ENCODE measurements at places on chromosomes 1 and 21. TPM values are rescaled to one million over a fixed set of nuclear protein-coding genes. Genes with fewer than 3 reads are reported as not detected.

UBE2U gene
- total RNA-seq: not detected

PEAR1 gene
- total RNA-seq: 10.8 TPM

TSSK3 gene
- 1.6 TPM for total RNA-seq

NCAM2 gene
- not detected for total RNA-seq

SNIP1 gene
- 18.8 TPM for total RNA-seq

TRIM67 gene
- 0.02 TPM for total RNA-seq

FBXO2 gene
- total RNA-seq: 81.1 TPM

DYRK3 gene
- 7.1 TPM for total RNA-seq

RIPK4 gene
- 9.9 TPM for total RNA-seq

NR5A2 gene
- 0.91 TPM for total RNA-seq

DNA sequence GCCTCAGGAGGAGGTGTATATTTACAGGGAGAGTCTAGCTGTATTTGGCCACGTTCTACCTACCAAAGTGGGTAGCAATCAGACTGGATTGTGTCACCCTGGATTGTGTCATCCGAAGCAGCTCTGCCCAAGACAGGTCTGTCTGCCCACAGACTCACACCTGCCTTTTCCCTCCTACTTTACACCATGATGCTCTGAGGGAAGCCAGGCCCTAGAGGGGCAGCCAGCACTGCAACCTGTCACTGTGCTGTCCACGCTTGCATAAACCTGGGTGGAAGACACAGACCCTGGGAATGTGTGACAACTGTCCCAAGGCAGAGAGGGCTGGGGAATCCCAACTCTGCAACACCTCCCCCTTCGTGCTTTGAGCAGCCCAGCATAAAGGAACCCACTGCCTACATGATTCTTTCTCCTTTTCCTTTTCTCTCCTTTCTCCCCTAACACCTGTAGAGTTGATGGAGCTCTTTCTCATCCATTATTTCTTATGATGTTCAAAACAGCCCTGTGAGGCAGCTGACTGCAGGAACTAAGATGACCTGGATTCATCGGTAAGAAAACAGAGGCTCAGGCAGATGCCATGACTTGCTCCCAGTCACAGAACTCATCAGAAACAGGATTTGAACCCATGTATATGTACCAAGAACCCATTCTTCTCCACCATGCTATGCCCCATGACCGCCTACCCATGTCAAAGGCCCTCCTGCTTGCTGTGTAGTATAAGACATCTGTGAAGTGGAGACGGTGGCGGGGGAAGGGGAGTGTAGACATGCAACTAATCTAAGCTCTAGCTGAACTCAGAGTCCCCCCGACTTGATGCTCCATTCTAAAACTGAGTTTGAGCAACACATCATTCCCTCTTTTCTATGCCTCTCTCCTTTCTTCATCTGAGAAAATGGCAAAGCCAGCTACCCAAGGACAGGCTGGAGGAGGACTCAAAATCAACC lies 55.9 kb downstream of the ITPKB start:
- DNase-seq: no peak

GRCh38 chr1:117770981-117771531 lies 158.4 kb downstream of the GDAP2 start:
- DNase-seq: no peak

DNA sequence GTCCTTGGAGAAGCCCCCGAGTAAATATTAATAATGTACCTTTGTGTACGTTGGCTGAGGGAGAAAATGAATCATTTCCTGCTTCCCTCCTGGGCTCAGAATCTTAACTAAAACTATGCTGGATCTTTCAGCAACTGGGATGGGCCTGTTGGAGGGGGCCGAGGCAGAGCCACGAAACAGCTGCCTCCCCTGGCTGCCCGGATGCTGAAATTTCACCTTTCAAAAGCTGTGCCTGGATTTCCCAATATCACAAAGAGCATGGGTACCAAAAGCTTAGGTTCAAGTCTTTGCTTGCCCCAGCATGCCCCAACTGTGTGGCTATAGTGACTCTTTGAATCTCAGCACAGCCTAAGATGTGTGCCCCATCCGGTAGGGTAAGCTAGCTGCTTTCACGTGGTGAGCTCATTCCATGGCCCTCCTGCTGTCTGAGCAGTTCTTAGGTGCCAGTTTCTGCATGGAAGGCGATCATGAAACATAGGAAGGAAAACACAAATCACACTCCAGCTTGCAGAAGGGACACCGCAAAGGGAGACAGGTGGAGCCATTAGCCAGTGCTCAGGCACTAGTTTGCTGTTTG lies 473.5 kb downstream of the PTPRU start:
- DNase-seq: no peak

- no peak for DNase-seq
These were observed 105.2 kb upstream of the GADD45A start for GRCh38 chr1:67579623-67580394.

- no peak for DNase-seq
These were observed 118.1 kb upstream of the GADD45A start for GRCh38 chr1:67566803-67567377.

DNA sequence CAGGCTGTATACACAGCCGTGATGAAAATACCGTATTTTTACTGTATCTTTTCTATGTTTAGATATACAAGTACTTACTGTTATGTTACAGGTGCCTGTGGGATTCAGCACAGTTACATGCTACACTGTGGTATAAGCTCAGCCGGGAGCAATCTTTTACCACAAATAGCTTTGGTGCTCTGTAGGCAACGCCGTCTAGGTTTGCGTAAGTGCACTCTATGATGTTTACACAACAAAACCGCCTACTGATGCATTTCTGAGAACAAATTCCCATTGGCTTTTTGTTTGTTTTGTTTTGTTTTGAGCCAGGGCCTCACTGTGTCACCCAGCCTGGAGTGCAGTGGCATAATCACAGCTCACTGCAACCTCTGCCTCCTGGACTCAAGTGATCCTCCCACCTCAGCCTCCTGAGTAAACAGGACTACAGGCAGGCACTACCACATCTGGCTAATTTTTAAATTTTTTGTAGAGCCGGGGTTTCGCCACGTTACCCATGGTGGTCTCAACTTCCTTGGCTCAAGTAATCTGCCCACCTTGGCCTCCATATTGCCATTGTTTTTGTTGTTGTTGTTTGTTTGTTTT lies 81.0 kb downstream of the SCCPDH start:
- no peak for DNase-seq

- no peak for DNase-seq
These were observed 218.1 kb upstream of the PKN2 start for GRCh38 chr1:88466011-88466410.

DNA sequence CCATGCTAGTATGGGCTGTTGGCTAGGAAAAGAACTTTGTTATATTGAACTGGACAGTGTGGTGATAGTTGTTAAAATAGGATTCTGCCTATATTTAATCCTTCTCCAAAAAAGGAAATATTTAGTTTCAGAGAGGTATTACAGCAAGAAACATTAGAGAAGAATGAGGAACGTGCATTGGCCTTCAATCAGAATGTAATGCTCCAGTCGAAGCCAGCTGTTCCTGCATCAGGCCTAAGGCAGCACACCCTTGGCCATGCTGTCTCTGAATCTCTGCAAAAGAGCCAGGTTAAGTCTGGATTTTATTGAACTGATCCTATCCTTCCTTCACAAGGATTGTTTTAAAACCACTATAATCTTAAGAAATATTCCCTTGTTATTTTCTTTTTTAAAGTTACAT lies 35.3 kb upstream of the RALGPS2 start:
- no peak for DNase-seq

- DNase-seq: no peak
These were observed 522.6 kb downstream of the PTPRU start for GRCh38 chr1:29758781-29759499.

DNA sequence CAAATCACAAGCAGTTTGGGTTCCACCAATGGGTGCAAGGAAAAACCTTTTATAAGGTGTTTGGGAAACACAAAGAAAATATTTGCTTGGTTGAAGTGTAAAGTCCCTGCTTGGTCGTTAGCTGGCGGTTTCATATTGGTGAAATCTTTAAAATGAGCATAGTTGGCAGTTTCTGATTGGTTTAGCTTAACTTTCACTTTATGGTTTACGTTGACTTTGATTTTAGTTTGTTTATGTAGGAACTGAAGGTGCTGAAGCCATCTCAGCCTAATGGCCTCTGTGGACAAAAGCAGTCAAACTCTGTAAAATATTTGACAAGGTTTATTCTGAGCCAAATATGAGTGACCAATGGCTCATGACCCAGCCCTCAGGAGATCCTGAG lies 76.6 kb upstream of the PPM1J start:
- DNase-seq: no peak

- no peak for DNase-seq
These were observed 12.9 kb downstream of the PIGM start for GRCh38 chr1:160018900-160019299.

DNA sequence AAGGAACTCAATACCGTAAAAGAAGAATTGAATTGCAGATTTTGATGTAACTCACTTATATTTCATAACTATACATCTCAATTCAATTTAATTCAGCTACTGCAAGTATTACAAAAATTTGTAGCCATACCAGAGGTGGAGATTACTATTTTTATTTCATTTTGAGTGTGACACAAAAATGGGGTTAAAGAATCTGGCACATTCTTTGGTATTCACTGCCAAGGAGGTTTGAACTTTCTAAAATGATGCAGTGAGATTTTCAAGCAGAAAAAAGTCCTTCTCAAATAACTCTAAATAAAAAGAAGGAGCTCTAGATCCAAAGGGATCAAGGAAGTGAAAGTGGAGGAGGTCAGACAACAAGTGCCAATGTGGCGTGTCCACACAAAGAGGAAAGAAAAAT lies 569.0 kb downstream of the DPYD start:
- no peak for DNase-seq

GRCh38 chr1:204992201-204992997 lies 50.6 kb upstream of the CNTN2 start:
- no peak for DNase-seq

- DNase-seq: no peak
These were observed 8.9 kb upstream of the DHRS3 start for GRCh38 chr1:12626888-12627287.

GRCh38 chr1:4621646-4622045 lies 32.8 kb upstream of the AJAP1 start:
- no peak for DNase-seq

GRCh38 chr1:170666541-170667254 lies 2.8 kb downstream of the PRRX1 start:
- no peak for DNase-seq

GRCh38 chr1:39573736-39574624 lies 2.6 kb downstream of the PABPC4 start:
- no peak for DNase-seq

- DNase-seq: no peak
These were observed 28.8 kb upstream of the CD84 start for GRCh38 chr1:160608057-160608456.

DNA sequence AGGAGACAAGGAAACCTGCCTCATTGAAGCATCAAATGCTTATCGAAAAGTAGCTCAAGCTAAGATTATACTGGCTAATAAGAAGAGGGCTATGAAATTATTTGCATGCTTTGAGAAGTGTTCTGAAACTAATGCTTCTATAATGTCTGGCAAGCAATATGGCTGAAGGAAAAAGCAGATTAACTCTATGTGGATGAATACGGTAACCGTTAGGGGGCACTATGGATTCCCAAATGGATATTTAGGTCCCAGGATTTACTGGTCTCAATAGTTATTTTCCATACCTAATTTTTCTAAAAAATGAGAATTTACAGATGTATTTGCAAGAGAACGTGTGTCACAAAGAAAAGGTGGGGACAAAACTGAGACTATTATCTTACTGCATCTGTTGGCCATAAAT lies 34.6 kb upstream of the RRP15 start:
- no peak for DNase-seq

GRCh38 chr1:42431514-42431913 lies 24.3 kb downstream of the ZMYND12 start:
- DNase-seq: no peak

DNA sequence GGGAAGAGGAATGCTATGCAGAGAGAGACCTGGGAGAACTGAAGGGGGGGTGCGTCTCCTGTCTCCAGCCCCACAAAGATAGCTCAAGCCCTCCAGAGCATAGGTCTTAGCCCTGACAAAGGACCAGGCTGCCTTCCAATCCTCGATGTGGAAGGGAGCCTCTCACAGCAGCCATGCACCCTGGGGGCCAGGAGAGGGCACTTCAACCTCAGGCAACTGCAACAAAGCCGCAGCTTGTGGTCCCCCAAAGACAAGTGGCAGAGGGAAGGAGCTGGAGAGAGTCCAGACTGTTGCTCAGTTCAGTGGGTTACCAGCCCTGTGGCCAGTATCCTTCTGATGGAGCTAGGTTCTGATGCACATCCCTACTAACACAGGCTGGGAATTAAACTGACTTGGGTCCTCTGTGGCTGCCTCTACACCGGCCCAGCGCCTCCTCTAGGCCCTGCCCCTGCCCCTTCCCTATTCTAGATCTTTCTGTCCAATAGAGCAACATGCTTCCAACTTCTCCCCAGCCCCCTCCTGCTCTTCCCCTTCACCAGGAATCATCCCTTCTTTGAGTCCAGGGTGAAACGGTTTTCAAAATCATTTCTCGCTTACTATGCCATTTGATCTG lies 100.7 kb upstream of the SPATA6 start:
- peak; percentile 35 for DNase-seq

DNA sequence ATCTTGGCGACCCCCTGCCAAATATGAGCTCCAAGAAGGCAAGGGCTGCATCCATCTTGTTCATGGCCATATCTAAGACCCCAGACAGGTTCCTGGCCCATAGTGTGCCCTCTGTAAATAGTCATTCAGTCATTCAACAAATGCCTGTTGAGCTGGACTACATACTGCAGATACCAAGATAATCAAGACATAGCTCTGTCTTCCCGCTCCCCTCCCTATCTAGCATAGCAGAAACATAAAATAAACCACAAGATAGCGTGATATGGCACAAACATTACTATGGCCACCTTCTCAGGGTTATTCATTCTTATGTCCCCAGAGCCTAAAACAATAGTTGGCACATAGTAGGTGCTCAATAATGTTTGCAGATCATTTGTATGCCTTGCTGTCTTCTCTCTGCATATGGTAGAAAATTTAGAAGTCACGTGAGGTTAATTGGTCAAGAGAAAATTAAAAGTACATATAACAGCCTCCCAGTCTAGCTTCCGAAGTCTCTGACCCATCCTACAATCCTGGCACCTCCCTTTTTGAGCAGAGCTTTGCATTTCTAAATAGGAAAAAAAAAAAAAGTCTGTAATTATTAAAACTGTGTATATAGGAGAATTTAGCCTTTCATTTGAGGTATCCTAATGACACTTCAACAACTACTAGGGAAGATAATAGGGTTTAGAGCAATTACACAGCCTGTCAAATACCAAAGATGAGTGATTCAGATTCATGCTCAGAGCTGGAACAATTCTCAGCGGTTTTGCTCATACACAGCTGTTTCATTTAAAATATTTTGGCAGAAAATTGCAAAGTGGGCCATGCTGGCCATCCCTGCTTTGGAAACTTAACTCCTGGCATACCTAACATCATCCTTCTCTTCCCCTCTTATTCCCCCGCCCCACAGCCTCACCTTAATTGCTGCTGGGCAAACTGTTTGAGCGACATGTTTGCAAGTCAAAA lies 219.0 kb downstream of the KAZN start:
- DNase-seq: no peak

DNA sequence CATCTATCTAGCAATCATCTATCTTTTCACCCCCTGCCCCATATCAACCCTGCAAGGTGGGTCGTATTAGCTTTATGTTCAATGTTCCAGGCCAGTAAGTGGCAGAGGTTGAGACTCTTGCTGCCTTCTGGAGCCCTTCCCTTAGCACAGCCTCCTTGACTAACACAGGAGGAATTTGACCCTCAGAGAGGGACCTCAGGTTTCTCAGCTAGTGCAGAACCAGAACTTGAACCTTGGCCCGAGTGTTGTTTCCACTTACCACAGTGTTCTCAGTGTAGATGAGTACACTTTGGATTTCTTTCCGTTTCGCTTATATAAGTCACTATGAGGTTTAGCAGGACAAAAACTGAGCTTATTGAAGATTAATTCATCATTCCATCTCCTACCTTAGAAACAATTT lies 11.1 kb upstream of the ATF3 start:
- no peak for DNase-seq
